ENCODE measurements at places on chromosomes 12 and 14. TPM values are rescaled to one million over a fixed set of nuclear protein-coding genes. Genes with fewer than 3 reads are reported as not detected.

GRCh38 chr12:116818341-116818856 lies 62.8 kb downstream of the HRK start:
- no peak for DNase-seq

DNA sequence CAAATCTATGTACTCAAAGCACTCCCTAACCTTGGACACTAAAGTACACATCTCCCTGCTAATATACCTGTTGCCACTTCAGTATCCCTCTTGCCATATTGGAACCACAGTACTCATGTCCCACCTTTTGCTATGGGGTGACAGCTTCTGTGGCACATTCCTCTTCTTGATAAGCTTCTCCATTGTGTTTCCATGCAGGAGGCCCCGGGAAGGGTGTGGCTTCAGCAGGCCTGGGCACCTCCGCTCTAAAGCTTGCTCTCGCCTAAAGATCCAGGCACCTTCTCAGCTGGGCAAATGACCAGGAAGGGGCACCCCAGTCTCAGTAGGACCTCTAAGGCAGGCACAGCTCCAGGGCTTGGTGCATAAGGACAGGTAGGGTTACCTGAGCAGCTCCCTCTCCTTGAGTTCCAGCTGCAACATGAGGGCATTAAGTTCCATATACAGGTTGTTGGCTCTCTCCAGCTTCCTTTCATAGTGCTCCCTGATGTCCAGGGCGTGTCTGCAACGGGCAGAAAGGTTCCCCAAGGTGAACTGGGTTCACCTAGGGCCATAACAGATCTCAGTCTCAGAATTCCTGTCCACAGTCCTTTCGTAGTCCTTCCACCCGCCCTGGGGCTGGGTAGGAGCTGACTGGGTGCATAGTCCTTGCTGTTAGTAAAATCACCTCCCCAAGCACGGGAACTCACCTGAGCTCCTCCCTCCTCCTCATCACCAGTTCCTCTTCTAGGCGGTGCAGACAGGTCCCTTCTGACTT lies 15.9 kb downstream of the MAP3K12 start:
- DNase-seq = no peak

DNA sequence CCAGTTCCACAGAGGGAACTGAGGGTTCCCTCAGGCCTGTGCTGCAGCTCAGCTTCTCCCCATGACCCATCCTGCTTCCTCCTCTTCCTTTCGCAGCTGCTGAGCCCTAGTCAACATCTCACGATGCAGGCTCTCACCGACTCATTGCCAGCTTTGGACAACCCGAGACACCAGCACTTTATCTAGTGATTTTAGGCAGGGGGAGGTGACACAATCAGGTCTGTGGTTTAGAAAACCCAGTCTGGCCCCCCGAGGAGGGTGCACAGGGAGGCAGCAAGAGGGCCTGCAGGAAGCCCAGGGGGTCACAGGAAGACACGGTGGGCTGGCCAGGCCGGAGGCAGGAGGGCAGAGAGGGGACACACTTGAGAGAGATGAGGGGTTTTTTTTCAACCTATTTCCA lies 35.4 kb downstream of the DIO3 start:
- no peak for DNase-seq

GRCh38 chr14:48391661-48392060 lies 716.3 kb upstream of the MDGA2 start:
- no peak for DNase-seq

DNA sequence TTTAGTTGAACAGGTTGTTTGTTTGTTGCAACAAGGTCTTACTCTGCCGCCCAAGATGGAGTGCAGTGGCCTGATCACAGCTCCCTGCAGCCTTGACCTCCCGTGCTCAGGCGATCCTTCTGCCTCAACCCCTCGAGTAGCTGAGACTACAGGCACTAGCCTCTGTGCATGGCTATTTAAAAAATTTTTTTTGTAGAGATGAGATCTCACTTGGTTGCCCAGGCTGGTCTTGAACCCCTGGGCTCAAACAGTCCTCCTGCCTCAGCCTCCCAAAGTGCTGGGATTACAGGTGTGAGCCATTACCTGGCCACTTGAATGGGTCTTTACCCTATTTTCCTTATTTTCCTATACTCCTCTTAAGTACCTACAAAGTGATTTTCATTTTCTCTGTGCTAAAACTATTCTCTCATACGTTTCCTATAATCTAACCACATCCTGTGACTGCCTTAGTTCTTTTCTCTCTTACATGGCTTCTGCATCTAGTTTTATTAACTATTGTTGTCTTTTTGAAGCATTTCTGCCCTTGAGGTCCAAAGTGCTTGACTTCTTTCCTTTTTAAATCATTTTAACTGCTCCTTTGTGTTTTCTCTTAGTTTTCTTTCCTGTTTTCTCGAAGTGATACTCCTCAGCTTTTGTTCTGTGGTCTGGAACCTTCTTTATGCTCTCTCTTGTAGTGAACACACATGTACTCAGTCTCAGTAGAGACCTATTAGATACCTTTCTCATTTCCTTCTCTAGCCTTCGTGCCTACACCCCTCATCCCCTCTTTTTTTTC lies 14.1 kb downstream of the GPX2 start:
- no peak for DNase-seq

The GXYLT1 gene
- polyA plus RNA-seq = 13.4 TPM

DNA sequence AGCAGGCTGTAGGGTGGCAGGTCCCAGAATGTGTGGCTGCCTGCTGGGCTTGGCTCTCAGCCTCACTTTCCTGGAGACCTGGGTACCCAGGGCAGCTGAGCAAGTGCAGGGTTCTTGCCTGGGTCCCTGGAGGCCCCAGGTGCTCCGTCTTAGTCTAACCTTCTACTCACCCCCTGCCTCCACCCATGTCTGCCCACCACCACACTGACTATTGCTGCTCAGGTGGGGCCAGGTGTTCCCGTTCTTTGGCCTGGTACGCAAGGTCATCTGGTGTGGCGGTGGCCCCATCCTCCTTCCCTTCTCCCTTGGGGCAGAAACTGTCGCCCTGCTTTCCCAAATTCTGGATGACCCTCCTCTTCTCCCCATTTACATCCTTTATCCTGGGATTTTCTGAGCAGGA lies 319.9 kb downstream of the TMEM121 start:
- no peak for DNase-seq

The SERPINA12 gene
- not detected for polyA plus RNA-seq

The SERPINA1 gene
- 1.9 TPM for polyA plus RNA-seq

- DNase-seq = no peak
These were observed 142.8 kb upstream of the TMCC3 start for GRCh38 chr12:94793191-94793595.

DNA sequence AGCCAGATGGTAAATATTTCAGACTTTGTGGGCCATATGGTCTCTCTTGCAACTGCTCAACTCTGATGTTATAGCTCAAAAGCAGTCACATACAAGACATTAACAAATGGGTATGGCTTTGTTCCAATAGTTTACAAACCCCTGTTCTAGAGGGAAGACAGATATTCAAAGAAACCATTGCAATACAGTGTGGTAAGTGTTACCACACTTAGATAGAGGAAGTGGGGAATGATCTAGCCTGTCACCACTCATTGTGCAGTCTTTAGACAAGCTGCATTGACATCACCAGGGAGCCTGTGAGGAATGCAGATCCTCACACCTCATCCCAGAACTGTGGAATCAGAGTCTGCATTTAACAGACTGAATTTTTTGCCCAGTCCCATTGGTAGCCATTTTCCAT lies 80.0 kb upstream of the RGS6 start:
- DNase-seq = no peak

DNA sequence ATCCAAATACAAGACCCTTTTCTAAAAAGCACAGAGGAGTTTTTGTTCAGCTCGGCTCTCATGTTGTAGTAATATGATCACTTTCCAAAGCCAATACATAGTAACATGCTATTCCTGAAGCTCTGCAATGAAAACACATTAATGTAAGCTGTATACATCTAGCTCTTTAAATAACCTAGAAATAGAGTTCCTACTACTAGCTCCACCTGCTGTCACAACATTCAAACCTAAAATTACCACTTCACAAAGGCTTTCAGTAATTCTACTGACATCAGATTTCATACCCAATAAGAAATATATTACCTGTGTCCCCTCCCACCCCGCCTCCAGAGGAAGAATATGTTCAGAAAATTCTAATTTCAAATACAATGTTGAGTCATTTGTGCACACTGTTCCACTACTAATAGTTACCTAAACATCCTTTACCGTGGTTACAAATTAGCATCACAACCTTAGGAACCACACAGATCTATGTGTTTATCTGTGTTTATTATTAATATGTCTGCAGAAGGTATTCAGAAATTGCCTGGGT lies 17.8 kb downstream of the EFCAB11 start:
- DNase-seq = no peak

The TAS2R19 gene
- 0.48 TPM for polyA plus RNA-seq

- no peak for DNase-seq
These were observed 933.8 kb downstream of the TMEM121 start for GRCh38 chr14:106459971-106460730.

The FGF6 gene
- polyA plus RNA-seq = not detected

Measured in AG04450 (cell line).